ENCODE measurements at places on chromosomes 2 and 18.
A peak's percentile ranks its signal among the peaks of the same experiment; 100 is the strongest.

DNA sequence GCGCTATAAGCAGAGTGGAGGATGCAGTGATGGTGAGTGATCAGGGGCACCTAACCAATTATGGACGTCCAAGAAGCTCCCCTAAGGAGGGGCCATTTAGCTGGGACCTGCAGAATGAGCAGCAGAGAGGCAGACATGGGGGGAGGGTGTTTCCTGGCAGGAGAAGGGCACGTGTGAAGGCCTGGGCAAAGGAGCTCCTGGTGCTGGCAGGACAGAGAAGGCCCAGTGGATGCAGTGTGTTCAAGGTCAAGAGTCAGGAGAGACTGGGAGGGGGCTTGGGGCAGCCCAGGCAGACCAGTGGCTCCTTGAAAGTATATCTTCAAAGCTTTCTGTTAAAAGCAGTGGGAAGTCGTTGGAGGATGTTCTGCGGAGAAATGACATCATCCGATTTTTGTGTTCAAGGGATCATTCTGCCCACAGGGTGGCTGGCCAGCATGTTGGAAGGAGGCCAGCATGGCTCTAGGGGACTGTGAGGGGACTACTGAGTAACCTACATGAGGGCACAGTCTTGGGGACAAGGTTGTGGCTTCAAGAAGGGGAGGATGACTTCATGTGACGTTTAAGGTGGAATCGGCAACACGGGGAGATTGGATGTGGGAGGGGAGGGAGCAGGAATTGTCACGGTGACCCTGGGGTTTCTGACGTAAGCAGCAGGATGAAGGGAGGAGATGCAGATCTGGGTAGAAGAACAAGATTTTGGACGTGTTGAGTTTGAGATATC is 9.0 kb upstream of the CIB4 start:
- DNase-seq = no peak

- no peak for DNase-seq
Measured at GRCh38 chr18:7676253-7676873, 109.2 kb downstream of the PTPRM start.

- no peak for DNase-seq
Measured at GRCh38 chr2:164565359-164565758, 55.9 kb downstream of the GRB14 start.

GRCh38 chr2:210715560-210716082 is 159.2 kb downstream of the CPS1 start:
- DNase-seq = no peak

GRCh38 chr2:29433920-29434319 is 318.7 kb downstream of the CLIP4 start:
- DNase-seq = no peak

GRCh38 chr2:136070913-136071312 is 47.0 kb downstream of the CXCR4 start:
- DNase-seq = no peak

- DNase-seq = no peak
Measured at GRCh38 chr18:35441857-35442595, 55.7 kb downstream of the INO80C start.

- DNase-seq = no peak
Measured at GRCh38 chr2:217370391-217370790, 510.5 kb upstream of the TNP1 start.

DNA sequence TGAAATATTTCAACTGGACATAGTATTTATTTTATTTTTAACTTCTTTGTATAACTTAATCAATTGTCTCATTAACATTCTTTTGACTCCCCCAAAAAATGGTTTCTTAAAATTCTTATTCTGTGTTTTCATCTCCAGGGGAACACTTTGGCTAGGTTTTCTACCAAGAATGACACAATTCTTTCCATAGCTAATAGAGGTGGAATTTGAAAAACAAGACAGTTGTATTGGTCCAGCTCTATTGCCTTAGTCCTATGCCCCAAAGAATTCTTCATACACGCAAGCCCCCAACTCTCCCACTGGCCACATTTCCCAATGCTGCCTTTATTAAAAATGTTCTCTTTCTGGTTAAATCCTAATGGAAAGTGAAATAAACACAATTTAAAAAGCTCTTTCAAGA is 104.7 kb upstream of the PKDCC start:
- no peak for DNase-seq

DNA sequence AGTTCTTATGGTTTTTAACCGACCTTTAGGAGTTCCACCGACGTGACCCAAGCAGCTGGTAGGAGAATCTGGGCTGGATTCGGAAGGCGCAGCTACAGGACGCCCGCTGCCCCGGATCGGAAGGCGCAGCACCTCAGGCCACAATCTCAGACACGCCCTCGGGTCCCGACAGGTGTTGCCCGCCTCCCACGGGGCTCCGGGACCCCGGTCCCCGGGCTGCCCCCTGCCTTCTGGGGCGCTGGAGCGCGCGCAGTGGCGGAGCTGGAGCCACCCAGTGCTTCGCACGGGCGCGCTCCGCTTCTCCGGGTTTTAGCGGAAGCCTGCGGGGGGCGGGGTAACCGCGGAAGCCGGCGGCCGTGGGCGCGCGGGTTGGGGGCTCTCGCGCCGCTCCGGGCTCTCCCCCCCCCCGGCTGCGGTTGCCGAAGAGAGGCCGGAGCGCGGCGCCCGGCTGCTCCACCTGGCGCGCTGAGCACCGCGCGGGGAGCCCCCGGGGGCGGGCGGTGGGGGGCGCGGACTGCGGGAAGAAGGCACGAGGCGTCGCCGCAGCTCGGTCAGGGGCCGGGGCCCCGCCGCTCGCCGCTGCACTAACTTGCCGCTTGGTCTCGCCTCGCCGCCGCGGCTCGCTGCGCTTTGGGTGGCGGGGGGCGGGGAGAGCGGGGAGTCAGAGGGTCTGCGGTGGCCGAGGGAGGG is 718.8 kb downstream of the DPP10 start:
- DNase-seq = no peak

DNA sequence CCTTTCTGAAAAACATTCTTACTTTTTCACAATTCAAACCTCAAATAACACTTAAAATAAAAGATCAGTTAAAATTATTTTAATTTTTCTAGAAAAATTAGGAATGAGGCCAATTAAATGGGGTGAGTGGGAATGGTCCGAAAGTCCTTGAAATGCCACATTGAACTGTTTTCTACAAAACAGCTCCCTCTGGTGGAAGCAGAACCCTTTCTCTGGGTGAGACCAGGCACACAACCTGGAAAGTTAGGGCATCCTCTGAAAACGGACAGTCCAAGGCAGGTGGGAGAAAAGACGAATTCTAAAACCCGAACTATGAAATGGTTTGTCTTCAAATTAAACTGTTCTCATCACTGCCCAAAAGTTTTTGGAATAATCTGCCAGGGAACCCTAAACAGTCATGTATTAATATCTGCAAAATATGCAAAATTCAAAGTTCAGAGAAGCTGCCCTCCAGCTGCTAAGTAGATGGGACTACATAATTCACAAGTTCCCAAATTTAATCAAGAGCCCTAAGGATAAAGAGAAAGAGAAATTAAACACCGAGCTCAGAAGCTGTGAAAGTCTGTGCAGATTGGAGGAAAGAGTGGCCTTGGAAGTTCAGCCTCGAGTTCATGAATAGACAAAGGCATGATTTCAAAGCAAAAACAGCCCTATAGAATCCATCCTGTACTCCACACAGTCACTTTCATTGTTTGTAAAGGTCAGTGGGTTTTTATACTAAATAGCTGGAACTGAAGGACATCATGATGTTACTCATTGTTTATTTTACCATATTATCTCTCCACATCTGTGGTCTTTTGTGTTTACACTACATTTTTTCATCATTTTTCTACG is 108.3 kb downstream of the PIEZO2 start:
- peak; percentile 50 for DNase-seq

DNA sequence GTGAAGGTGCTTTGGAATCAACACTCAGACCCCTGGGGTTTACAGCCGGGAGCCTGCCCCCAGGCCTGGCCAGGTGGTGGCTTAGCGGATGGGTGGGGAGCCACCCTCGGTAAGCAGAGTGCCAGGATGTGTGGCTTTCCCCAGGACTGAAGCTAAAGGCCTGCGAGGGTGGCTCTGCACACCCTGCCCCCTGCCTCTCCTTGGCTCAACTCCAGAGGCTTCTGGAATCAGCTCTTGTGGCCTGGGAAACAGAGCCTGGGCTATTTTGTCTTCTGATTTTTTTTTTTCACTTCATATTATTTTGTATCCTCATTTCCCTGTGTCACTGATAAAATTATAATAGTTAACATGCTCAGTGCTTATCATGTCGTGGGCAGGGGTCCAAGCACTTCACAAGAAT is 79.8 kb downstream of the RHOB start:
- no peak for DNase-seq

- DNase-seq = no peak
Measured at GRCh38 chr2:7685342-7686015, 768.3 kb downstream of the RNF144A start.

DNA sequence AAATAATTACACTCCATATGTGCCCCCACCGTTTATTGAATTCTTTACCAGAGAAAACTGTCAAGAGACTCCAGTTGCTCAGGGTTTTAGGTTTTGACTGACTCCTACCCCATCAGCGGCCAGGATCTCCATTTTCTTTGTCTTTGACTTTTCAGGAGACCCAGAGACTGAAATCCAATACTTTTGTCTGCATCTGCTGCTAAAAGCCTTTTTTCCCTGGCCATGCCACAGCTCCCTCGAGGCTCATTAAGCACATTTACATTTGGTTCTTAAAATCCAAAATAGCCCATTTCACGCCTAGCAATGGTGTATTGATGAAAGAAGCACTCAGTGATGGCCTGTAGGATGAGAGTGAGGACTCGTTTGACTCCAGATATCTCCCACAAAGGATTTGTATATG is 332.6 kb upstream of the ACVR2A start:
- no peak for DNase-seq

GRCh38 chr18:35564795-35565453 is 16.6 kb upstream of the GALNT1 start:
- DNase-seq = peak; percentile 19

DNA sequence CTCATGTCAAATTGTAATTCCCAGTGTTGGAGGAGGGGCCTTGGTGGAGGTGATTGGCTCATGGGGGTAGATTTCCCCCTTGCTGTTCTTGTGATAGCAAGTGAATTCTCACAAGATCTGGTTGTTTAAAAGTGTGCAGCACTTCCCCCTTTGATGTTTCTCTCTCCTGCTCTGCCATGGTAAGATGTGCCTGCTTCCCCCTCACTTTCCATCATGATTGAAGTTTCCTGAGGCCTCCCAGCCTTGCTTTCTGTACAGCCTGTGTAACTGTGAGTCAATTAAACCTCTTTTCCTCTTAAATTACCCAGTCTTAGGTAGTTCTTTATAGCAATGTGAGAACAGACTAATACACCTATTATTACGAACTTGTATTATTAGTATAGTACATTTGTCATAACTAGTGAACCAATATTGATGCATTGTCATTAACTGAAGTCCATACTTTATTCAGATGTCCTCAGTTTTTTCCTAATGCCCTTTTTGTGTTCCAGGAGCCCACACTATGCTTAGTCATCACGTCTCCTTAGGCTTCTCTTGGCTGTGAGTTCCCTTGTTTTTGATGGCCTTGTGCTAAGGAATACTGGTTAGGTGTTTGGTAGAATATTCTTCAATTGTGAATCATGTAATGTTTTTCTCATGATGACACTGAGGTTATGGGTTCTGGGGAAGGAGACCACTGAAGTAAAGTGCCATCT is 4.5 kb upstream of the MAP3K2 start:
- DNase-seq = no peak

- DNase-seq = no peak
Measured at GRCh38 chr2:857081-857480, 93.6 kb upstream of the SNTG2 start.

DNA sequence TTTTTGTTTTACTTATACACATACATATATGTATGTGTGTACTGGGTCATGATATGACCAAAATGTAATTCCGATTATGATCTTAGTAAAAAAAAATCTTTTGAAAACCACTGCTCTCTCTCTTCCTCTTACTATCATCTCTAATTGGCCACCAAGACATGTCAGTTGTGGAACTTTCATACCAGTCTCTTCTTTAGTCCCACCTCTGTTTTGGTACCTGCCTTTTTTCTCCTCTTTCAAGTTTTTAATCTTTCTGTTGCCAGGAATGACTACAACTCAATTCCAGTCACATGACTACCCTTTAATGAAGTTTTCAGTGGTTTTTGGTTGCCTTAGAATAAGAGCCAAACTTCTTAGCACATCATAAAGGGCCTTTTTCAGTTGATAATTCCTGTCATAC is 17.1 kb downstream of the RBM44 start:
- peak; percentile 5 for DNase-seq

DNA sequence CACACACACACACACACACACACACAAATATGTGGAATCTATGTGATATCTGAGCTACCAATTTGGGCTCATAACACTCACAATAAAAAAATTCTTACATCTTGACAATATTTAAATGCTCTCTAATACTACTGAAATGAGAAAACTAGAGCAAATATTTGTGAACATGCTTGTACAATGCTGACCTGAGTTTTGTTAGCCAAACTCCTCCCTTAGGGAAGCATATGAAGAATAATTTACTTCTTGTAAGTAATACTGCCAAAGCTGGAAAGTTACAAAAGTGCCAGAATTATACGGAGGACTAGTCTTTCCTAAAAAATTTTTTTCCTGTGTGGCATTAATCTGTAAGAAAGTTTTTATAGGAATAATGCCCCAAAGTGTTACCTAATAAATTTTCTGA is 18.5 kb downstream of the MBD2 start:
- no peak for DNase-seq

All from GM10248 (cell line).